ENCODE measurements at places on chromosomes 3 and 15.

- no peak for DNase-seq
These were observed 2.3 kb downstream of the FLNB start for GRCh38 chr3:58010562-58010961.

DNA sequence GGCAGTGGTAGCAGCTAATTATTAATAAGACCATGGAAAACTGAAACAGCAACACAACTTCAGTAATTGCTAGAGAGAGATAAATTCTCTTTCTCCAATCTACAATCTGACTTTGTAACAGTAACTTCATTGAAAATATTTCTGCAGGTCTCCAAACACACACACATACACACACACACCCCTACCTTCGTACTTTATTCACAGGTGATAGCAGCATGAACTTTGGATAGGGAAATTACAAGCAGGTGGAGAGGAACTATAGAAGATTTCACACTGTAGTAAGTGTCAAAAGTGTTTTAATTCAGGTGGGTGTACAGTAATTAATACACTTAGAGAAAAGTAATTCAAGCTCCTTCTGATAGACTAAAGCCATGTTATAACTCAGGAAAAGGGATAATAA, 587.5 kb downstream of the TUSC7 start:
- DNase-seq, result no peak

- DNase-seq, result peak; percentile 52
These were observed 716 bp downstream of the SMC4 start for GRCh38 chr3:160400030-160400701.

DNA sequence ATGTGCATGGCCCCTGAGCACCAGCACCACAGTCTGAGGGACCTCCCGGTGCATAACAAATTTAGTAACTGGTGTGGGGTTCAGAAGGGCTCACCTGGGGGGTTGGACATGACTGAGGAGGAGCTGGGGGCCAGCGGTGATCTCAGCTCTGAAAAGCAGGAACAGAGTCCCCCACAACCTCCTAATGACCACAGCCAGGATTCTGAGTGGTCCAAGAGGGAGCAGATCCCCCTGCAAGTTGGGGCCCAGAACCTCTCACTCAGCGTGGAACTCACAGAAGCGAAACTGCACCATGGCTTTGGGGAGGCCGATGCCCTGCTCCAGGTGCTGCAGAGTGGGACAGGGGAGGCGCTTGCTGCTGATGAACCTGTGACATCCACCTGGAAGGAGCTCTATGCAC, 43.0 kb downstream of the CDAN1 start:
- DNase-seq, result no peak

GRCh38 chr3:29933802-29934490, 653.1 kb downstream of the RBMS3 start:
- DNase-seq, result no peak

DNA sequence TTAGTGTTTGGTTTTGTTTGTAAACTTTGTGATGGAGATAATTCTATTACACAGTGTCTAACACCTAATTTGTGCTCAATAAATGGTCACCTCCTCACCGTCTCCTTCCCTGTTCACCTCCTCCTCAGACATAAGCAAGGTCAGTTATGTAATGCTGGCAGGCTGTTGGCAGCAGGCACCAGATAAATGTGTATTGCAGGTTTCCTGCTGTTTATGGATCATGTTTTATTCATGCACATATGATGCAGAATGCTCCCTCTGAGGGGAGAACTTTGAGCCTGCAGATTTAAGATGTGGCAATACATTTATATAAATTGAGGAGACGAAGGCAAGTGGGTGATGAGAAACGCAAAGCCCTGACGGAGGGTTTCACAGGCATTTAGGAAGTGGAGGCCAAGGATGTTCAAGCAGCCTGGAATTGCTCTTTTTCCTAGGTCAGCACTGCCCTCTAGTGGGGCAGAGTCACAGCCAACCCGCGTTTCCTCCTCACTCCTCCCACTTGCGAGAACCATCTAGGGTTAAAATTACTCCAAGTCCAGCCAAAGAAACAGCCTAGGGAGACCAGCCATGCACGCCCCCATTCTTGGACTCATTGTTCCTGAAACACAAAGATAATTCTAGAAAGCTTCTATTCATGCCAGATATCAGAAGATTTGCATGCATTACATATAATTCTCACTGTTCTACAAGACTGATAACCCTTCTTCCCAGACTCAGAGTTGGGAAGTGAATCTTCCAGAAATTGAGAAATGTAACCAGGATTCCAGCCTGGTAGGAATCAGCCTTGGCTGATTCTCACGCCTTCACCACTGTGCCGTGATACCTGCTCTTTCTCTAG, 228.7 kb downstream of the SLCO3A1 start:
- DNase-seq, result peak; percentile 78

DNA sequence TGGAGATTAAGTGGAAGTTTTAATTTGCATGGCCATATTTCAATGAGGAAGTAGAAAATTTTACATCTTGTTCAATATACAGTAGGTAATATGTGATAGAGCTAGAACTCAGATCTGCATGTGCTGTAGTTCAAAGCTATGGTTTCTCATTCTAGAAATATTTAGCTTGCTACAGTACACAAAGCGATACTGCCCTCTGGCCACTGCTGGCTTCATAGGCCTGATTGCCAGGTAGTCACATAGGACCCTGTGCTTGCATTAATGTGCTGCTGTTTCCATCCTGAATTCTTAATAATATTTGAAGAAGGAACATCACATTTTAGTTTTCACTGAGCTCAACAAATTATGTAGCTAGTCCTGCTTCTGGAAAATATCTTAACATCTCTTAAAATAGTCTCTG, 87.0 kb downstream of the PLSCR2 start:
- DNase-seq, result peak; percentile 43

- DNase-seq, result no peak
These were observed 152.9 kb downstream of the XXYLT1 start for GRCh38 chr3:195117978-195118581.

DNA sequence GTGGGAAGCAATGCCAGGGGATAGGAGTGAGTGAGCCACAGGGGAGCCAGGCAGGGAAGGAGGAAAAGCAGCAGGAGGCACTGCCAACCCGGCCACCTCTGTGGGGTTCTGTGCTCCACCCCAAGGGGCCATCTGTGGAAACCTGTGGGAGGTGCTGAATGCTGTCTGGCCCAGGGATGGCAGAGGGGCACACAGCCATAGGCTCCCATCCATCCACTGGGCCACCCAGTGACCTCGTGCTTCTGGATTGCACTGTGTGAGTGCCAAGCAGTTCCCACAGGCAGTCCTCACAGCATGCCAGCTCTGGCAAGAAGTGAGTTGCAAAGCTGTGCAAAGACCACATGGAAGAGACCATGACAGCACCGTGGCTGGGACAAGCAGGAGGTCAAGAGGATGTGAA, 27.5 kb downstream of the DNAJB8 start:
- DNase-seq, result no peak

GRCh38 chr3:161637559-161637958, 141.0 kb downstream of the OTOL1 start:
- no peak for DNase-seq

- peak; percentile 65 for DNase-seq
These were observed 9.7 kb upstream of the MEIS2 start for GRCh38 chr15:37109872-37110572.

- no peak for DNase-seq
These were observed 2.5 kb upstream of the PLA2G4F start for GRCh38 chr15:42158941-42159340.
